ENCODE measurements at places on chromosomes 4 and X.
A peak's percentile ranks its signal among the peaks of the same experiment; 100 is the strongest.

DNA sequence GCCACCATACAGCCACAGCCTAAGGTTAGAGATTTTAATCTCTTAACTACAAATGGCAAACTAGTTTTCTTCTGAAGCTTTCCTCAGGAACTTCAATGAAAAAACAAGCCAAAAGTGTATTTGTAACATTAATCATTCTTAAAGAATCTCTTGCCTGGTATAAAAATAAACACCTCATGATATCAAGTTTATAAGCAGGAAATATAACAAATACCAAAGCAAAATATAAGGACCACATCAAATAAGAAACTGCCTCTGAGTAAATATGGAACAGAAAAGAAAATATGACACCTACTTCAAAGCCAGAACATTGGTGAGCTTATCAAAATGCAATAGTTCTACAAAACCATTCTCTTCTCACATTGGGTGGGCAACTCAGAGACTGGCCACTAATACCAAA is 89.9 kb downstream of the GPC4 start:
- DNase-seq: no peak

GRCh38 chr4:173919196-173919595 is 364.3 kb downstream of the FBXO8 start:
- DNase-seq: no peak

GRCh38 chr4:11430536-11430935 is 1.8 kb upstream of the HS3ST1 start:
- no peak for DNase-seq

DNA sequence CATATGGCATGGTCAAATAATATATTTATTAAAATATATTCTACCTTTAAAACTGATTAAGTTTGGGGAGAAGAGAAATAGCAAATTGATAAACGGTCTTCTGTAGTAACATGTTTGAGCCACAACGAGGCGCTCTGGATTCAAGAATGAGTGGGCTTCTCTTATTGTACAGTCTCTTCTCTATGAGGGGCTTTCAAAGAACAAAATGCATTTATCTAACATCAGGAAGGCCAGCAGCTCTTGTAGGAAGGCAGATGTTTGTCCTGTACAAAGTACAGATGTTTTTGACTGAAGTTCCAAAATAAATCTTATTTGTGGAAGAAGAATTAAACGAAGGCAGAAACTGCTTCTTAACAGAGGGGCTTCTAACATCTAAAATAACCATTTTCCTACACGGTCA is 153.6 kb downstream of the RASL11B start:
- DNase-seq: no peak

DNA sequence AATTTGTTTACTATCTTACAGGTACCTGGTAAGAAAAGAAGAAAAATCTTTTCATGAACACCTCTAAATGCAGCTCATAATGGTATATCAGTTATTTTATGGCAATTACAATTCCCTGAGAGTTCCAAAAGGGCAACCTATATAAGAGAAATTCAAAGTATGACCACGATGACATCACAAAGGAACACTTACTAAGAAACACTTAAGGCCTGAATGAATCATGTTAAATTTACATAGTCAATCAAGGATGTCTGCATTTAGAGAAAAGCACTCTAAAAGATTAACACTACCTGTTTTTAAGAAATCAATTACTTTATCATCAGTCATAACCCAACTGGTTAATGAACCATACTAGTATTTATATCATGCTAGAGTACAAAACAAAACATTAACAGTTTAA is 63.9 kb downstream of the LCORL start:
- DNase-seq: no peak

- DNase-seq: no peak
These were observed 195.3 kb downstream of the MAML3 start for GRCh38 chr4:139958739-139959098.

DNA sequence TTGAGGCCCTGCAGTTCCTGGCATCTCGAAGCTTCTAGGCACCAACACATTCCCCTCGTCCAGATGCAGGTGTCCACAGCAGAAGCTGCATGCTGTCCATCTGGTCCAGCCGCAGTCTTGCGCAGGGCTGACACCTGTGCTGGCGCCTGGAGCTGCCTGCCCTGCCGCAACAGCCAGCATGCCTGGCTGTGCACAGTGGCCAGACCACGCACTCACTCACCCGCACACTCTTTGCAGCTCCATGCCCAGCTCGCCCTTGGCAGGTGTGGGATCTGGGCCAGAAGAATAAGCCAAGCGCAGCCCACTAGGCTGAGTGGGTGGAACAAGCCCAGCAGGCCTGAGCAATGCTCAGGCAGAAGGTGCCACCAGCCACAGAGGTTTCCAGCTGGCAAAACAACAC is 125.6 kb downstream of the PARM1 start:
- no peak for DNase-seq

GRCh38 chrX:136794080-136794479 is 13.3 kb upstream of the ARHGEF6 start:
- no peak for DNase-seq

- no peak for DNase-seq
These were observed 7.8 kb upstream of the PIGA start for GRCh38 chrX:15343075-15343476.

DNA sequence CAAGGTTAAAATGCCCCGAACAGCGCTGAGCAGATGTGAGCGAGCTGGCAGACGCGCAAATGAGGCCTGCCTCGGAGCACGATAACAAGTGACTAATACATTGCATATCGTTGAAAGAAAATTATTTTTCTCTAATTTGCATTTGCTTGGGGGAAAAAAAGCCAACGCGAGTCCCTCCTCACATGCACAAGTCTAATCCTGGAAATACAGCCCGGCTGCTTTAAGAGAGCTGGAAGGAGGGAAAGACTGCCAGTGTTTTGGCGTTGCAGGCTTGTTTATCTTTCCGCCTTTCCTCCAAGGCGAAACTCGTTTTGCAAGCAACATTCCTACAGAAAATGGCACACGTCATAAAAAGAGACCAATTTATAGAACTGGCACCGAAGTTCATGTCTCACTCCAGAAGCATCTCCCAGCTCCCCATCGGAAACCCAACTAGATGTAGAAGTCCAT is 12.6 kb downstream of the BCOR start:
- no peak for DNase-seq

DNA sequence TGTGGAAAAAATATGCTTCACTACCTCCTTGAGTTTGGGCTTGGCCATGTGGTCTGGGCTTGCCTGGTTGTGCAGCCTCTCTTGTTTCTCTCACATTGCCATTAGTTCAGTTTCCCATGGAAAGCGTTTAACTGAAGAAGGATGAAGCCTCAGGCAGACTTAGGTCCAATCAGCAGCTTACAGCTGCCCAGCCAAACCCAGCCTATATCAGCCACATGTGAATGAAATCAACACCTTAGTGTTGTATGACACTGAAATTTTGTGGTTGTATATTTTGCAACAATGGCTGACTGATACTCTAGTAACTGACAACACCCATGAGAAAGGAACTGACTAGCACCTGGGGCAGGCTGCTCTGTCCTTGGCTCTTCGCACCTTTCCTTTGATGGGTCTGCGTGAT is 81.2 kb downstream of the KLF8 start:
- no peak for DNase-seq

- DNase-seq: no peak
These were observed 107.9 kb downstream of the ZNF827 start for GRCh38 chr4:145830699-145831098.

DNA sequence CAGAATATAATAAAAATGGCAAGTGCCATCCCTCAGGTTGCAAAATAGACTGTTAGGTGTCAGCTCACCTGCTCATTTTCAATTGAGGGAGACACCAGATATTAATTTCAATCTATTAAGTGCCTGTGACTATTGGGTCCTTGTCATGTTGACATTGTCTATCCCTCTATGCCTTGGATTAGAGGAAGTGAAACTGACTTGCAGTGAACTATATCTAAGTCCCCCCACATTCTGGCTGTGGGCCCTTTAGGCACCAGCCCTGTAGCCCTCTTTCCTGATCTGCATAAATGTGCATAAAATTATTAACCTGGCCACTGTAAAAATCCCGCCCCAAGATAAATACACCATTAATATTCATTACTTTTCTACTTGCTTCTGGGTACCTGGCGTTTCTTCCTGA is 293.0 kb upstream of the CLNK start:
- no peak for DNase-seq

GRCh38 chr4:113760795-113761619 is 531 bp downstream of the CAMK2D start:
- DNase-seq: peak; percentile 37

- DNase-seq: no peak
These were observed 85.1 kb downstream of the PDGFC start for GRCh38 chr4:156886481-156886880.

DNA sequence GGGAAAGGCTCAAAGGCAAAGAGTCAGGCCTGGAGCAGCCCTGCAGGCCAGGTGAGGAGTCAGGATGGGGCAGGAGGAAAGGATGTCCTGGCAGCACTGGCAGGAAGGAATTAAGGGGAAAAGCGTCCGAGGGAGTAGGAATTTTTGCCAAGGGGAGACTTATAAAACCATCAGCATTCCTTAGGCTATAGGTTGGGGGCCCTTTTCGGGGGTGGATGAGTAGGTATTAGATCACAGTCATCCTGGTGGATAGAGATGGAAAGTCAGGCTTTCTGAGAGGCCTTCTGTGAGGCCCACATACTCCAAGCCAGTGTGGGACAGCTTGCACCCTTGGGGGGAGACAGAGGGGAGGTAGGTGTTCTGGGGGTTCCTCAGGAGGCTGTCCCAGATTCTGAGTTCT is 12.3 kb downstream of the STARD8 start:
- no peak for DNase-seq

DNA sequence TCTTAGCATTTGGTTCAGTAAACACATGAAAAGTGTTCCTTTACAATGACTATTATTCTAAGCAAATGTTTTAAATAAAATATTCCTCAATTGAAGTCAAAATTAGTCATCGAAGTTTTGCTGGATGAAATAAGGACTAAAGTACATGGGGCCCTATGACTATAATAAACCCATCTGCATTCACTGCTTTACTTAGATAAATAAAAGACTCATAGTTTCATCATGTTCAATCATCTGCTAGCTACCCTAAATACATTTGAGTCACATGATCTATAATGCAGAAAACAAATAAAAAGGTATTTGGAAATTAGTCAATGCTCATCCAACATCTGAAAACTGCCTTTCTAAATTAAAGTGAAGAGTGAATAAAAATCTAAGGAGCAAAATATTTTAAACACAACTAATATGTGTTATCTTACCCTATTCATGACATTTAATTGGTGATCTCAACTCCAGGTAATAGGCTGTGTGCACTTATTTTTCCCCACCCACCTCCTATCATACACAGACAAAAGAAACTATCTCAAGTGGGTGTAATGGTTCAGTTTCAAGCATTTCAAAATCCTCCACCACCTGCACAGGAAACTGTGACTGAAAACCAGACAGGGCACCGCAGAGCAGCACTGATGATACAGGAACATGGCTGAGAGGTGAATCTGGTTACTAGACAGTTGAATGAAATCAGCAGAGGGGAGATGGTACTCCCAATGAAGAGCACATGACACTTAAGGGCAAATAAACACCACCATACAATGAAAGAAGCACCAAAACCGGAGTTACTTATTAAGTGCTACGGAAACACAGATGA is 78.6 kb downstream of the CAMK2D start:
- DNase-seq: no peak

GRCh38 chr4:2082118-2082517 is 23.0 kb downstream of the NAT8L start:
- no peak for DNase-seq

GRCh38 chr4:8726344-8726851 is 133.8 kb downstream of the CPZ start:
- DNase-seq: no peak

- DNase-seq: no peak
These were observed 54.7 kb downstream of the OTC start for GRCh38 chrX:38407126-38407525.

GRCh38 chrX:153731117-153731844 is 6.6 kb downstream of the ABCD1 start:
- no peak for DNase-seq

- no peak for DNase-seq
These were observed 321.3 kb downstream of the RAB28 start for GRCh38 chr4:13162886-13163285.

DNA sequence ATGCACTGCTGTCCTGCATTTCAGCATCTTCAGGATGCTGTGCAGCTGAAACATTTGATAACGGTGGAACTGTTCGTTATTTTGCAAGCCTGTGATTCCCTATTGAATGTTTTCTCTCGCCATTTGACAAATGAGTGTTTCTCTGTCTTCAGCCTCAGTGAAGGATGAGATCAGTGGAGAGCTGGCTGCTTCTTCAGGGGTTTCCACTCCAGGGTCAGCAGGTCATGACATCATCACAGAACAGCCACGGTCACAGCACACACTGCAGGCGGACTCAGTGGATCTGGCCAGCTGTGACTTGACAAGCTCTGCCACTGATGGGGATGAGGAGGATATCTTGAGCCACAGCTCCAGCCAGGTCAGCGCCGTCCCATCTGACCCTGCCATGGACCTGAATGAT is 52.6 kb downstream of the HTT start:
- no peak for DNase-seq

GRCh38 chrX:75623535-75623934 is 100.7 kb upstream of the ZDHHC15 start:
- no peak for DNase-seq

DNA sequence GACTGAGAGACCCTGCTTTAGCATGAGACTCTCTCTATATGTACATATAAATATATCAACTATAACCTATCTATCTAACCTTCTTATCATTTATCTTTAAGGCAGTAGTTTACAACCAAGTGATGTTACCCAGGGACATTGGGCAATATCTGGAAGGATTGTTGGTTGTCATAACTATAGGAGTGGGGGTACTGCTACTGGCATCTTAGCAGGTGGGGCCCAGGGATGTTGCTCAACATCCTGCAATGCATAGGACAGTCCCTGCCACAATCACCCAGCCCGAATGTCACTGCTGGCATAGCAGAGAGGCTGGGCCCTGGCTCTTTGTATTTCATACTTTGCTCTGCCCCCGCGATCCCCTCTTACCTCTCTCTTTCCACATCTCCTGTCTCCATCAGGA is 397.7 kb downstream of the IL15 start:
- DNase-seq: no peak

GRCh38 chrX:85303544-85303943 is 59.8 kb downstream of the ZNF711 start:
- no peak for DNase-seq

DNA sequence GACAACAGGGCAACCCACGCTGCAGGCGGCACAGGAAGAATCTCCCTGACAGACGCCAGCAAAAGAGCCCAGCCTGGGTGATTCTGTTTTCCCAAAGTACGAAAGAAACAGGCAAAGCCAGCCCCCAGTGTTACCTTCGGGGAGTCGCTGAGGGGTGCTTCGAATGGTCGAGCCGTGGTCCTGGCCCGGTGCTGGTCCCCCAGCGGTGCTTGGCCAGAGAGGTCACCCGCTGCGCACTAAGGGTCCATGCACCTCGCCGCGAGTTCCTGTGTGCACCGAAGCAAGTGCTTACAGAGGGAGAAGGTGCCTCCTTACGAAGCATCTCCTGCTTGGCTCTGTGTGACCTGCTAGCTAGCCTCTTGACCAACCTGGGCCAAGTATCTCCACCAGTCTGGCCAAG is 77.1 kb downstream of the HMX1 start:
- DNase-seq: no peak

- DNase-seq: no peak
These were observed 69.7 kb downstream of the FANCB start for GRCh38 chrX:14802943-14803710.

- no peak for DNase-seq
These were observed 9.0 kb upstream of the GLOD5 start for GRCh38 chrX:48752498-48752897.

- no peak for DNase-seq
These were observed 64.4 kb downstream of the SLC9A7 start for GRCh38 chrX:46694549-46694948.

All from cortex of kidney (tissue), 1 donor.